Hindlimb muscle (tissue), 1 donor: ENCODE measurements at places on chromosomes 2 and 18. TPM values are rescaled to one million over a fixed set of nuclear protein-coding genes. Genes with fewer than 3 reads are reported as not detected.

DNA sequence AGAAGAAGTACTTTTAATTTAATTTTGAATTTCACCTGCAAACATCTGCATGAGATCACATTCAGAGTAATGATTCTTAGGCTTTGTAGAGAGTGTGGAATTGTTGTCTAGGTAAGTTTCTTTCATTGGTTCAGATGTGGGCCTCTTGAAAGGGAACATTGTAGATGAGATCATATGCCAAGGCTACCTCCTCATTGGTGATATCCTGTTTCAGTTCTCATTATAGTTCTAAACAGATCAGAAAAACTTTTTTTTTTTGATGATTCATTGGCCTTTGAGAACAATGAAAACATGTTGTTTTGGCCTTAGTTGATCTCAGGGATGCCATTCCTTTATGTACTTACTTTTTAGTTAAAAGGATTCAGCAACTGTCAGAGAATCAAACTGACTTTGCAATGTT lies 44.5 kb downstream of the EML6 start:
- no peak for DNase-seq

DNA sequence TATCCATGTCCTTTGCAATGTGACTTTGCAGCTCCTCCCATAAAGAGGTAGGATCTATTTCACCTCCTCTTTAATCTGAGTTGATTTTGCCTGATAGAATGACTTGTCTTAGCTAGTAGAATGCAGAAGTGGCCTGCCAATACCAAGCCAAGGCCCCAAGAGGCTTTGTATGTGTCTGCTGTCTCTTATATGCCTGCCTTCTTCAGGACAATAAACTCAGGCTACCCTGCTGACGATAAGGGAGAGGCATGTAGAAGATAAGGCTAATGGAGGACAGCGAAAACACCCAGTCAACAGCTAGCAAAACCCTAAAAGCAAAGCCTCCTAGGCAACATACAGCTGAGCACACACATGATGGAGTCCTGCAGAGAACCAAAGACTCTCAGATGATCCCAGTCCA lies 1.8 kb upstream of the ZC3H8 start:
- DNase-seq: no peak

DNA sequence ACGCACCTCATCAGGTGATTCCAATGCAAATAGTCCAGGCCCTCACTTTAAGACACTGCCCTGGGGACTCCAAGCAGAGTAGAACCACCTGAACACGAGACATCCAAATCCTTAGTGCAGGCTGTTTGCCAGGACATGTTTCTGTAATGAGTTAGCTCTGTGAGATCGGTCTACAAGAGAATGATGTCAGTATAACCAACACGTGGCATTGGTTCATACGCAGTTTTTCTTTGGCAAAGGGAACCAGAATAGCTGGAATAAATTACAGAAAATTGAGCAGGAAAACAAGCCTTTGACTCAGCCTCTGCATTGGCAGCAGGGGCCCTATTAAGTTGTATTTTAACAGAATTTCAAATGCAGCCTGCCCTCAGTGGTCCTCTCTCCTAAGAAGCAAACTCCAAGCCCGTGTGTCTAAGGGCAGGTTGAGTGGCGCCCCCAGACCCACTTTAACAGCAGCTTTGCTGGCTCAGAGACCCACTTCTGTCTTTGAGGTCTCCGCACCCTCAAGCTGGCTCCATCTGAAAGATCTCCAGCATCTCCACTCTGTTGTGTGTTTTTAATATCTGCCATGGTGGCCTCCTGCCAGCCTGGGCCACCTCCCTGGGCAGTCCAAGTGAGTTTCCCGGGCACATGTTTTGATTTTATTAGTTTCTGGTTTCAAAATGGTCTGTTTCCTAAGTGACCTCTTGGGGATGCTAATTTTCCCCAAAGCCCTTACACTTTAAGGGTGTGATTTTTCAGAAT lies 61.3 kb downstream of the ALPK2 start:
- peak; percentile 77 for DNase-seq

DNA sequence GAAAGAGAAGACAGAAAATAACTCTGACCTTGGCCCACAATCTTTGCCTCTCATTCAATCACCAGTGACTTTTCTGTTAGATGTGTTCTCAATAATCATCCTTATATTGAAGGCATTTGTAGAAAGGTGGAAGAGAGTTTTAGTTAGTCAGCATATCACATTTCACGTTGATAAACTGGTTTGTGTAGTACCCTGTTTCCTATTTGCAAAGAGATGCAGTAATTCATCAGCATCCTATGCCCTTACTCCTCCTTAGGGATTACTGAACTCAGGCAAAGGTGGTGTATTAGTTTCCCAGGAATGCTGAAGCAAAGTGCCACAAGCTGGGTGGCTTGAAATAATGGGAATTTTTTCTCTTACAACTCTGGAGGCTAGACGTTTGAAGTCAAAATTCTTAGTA lies 145.0 kb downstream of the SPP2 start:
- DNase-seq: no peak

DNA sequence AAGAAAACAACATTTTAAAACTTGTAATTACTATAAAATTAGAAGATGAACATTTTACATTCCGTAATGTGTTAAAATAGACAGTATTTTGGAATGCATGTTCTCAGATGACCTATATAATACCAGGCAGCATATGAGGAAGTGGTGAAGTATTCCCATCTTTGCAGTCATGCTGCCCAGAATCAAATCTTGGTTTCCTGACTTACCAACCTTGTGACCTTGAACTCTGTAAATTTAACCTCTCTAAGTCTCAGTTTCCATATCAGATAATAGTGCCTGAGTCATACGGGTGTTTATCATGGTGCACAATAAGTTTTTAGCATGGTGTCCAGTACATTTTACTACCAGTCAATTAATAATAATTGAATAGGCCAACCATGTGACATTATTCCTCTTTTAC lies 7.3 kb upstream of the GALM start:
- DNase-seq: no peak

DNA sequence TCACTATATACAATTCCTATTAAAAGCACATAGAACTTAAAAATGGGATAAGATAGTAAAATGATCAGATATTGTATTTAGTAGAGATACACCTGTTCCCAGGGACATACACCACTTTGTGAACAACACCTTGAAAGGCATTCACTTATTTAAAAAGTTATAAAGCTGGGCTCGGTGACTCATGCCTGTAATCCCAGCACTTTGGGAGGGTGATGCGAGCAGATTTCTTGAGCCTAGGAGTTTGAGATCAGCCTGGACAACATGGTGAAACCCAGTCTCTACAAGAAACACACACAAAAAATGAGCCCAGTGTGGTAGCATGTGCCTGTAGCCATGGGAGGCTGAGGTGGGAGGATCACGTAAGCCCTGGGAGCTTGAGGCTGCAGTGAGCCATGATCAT lies 90.9 kb downstream of the RAPGEF4 start:
- DNase-seq: no peak

DNA sequence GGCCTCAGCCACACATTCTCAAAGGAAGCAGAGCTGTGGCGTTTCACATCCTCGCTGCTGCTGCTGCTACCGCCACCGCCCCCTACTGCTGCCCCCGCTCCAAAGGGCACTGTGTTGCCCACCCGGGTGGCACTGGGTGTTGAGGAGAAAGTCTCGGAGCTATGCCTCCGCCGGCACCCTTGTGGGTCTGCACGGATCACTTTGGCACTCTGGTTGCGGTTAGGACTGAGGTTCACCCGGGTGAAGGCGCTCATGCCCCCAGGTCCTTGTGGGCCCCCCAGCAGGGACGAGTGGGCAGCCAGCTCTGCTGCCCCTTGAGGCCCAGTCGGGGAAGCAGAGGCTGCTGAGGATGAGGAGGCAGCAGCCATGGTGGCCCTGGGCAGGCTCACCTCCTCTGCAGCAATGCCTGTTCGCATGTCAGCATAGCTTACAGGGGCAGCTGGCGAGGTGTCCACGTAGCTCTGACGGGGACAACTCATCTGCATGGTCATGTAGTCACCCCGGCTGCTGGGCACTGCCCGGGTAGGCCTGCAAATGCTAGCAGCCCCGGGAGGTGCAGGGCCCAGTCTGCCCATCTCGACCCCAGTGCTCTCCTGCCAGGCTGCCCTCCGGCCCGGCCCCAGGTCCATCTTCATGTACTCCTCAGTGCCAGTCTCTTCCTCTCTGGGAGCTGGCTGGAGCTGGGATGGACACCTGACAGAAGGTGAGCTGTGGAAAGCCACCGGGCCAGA lies 4.2 kb downstream of the IRS1 start:
- DNase-seq: no peak

- no peak for DNase-seq
Observed at GRCh38 chr2:44246436-44246835, 28.8 kb upstream of the SLC3A1 start.

The ANKRD30BL gene
- 0.08 TPM for polyA plus RNA-seq

The PMAIP1 gene
- polyA plus RNA-seq: 50.3 TPM

The IL1RL1 gene
- 0.41 TPM for polyA plus RNA-seq

The FBXO36 gene
- polyA plus RNA-seq: 2.1 TPM

The IL1RL2 gene
- polyA plus RNA-seq: 0.34 TPM

The DUSP2 gene
- polyA plus RNA-seq: 3.6 TPM

The MYCN gene
- polyA plus RNA-seq: 6.3 TPM
